Heart right ventricle (tissue), 16 donors: ENCODE measurements at places on chromosomes 2 and 18. TPM values are rescaled to one million over a fixed set of nuclear protein-coding genes. Genes with fewer than 3 reads are reported as not detected.

ERBB4 gene
- 17.2 TPM for total RNA-seq

PFN4 gene
- total RNA-seq: 0.59 TPM

DNA sequence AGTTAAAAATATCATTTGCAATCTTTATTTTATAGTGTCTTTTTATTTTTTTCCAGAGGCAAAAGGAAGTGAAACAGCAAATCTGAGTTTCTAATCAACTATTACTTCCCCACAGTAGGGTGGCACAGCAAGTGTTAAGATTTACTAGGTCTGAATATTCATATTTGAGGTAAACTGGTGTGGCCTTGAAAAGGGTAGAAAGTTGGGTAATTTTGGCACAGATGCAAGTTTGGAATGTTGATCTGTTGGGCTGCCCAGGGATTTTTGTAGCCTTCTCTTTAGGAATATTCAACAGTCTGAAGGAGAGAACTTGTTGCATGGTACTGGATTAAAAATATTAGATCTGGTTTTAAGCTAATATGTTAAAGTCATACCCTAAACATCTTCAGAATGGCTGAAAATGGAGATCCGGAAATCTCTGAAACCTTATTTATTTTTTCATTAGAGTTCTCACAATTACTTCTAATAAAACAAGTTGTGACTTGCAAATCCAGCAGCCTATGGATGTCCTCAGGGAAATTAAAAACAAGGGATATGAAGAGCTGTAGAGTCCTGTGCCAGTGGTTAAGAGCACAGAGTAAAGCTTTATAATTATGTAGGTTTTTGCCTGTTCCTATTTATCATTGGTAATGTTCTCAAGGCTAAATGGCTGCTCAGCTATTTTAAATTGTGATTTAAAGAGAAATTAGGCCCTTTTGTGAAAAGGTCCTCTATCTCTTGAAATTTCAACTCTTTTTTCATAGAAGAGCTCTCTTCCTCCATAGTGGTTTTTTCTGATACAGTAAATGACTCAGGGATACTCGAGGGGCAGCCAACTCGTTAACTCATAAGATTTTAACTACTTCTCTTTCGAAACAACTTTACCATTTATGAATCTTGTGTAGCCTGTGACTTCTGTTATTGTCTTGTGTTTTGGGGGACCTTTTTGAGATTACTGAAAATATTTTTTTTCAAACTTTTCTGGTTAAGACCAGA, 11.0 kb downstream of the TANK start:
- no peaks in the 10 kb centered on the region for H3K36me3 ChIP-seq
- no peak overlapping the region for H3K4me3 ChIP-seq
- H3K4me1 ChIP-seq: peaks cover 28% of the 10 kb centered on the region
- no peak for DNase-seq

PLGLB1 gene
- 3.4 TPM for total RNA-seq

- H3K4me1 ChIP-seq: no peaks in the 10 kb centered on the region
- H3K36me3 ChIP-seq: no peaks in the 10 kb centered on the region
- H3K27me3 ChIP-seq: no peaks in the 10 kb centered on the region
- H3K27ac ChIP-seq: no peak overlapping the region
These were observed 53.1 kb downstream of the LRRTM4 start for GRCh38 chr2:77469106-77469505.
